ENCODE measurements at places on chromosomes 5 and 9. TPM values are rescaled to one million over a fixed set of nuclear protein-coding genes. Genes with fewer than 3 reads are reported as not detected.

TPM2 gene
- total RNA-seq, result 290 TPM

IL33 gene
- total RNA-seq, result 4.5 TPM

ASTN2 gene
- 7.6 TPM for total RNA-seq

IL11RA gene
- 9.3 TPM for total RNA-seq

TXNDC8 gene
- not detected for total RNA-seq

SPINK13 gene
- not detected for total RNA-seq

PCDHGA8 gene
- total RNA-seq, result 2.3 TPM

ARHGEF37 gene
- total RNA-seq, result 8.5 TPM

CLTA gene
- total RNA-seq, result 389 TPM

PCDHB1 gene
- not detected for total RNA-seq

DOK3 gene
- 15.6 TPM for total RNA-seq

SELENOP gene
- 36.2 TPM for total RNA-seq

CD14 gene
- total RNA-seq, result not detected

SH3RF2 gene
- total RNA-seq, result 4.0 TPM

RNF183 gene
- not detected for total RNA-seq

PCDHB9 gene
- total RNA-seq, result 0.15 TPM

SLC4A9 gene
- 0.06 TPM for total RNA-seq

ACTBL2 gene
- total RNA-seq, result 2.8 TPM

IL5 gene
- not detected for total RNA-seq

DMRTA1 gene
- total RNA-seq, result 1.8 TPM

CSNK1A1 gene
- 200 TPM for total RNA-seq
